Kasumi-1 (cell line): ENCODE measurements at places on chromosomes 3 and 15.

DNA sequence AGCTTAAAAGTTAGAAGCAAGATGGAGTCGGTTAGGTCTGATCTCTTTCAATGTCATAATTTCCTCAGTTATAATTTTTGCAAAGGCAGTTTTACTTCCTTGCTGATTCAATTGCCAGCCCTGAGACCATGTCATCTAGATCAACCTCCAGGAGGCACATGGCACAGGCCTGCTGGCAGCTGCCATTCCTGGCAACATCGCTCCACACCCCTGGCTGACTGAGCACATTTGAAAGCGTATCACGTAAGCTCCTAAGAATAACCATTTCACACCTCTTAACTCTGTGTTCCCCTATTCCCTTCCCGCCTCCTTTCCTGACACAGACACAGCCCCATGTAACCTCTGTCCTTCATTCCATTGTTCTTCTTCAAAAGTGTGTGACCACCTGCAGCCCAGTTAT is 313.9 kb upstream of the CTNNB1 start:
- no peak for DNase-seq

GRCh38 chr3:101179637-101180036 is 140.7 kb downstream of the IMPG2 start:
- no peak for DNase-seq

- no peak for DNase-seq
These were observed 27.5 kb upstream of the ACKR4 start for GRCh38 chr3:132569580-132569979.

GRCh38 chr15:88648357-88649214 is 9.8 kb downstream of the ISG20 start:
- DNase-seq = no peak

- DNase-seq = no peak
These were observed 70.5 kb upstream of the SEC13 start for GRCh38 chr3:10391391-10391790.

GRCh38 chr15:92074101-92074500 is 220.6 kb downstream of the SLCO3A1 start:
- DNase-seq = no peak

- no peak for DNase-seq
These were observed 18.2 kb upstream of the PRKCI start for GRCh38 chr3:170204023-170204472.

DNA sequence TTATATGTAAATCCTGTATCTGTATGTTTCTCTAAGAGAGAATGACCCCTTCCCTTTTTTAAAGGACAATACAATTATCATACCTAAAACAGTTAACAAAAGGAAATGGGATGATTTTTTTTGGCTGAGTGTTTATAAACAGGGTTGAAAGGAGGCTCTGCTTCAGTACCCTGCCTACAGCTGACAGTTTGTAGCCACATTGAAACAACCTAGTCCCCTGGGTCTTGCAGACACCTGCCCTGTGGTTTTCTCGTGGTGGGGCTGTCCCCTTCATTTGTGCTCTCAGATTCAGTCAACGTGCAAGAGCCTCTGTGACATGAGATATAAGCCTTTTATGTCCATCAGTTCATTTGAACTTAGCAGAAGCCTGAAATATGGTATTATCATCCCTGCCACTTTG is 2.3 kb upstream of the HMCES start:
- DNase-seq = no peak

DNA sequence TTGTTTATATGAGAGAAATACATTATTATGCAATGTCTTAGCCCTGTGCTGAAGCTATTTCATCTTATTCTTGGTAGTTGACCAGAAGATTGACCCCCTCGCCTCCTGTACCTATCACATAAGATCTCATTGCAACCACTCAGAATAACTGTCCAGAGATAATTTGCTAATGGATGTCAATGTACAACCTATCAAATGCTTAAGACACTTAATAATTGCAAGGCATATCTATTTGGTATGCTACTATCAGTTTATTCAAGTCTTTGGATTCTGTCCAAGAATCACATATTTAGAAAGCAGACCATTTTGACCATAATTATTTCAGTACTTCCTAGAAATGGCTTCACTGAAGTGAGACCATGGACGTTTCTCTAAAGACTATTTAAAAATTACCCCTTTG is 241.6 kb downstream of the GAP43 start:
- DNase-seq = no peak

GRCh38 chr3:61343543-61343942 is 92.3 kb upstream of the FHIT start:
- peak; percentile 11 for DNase-seq

DNA sequence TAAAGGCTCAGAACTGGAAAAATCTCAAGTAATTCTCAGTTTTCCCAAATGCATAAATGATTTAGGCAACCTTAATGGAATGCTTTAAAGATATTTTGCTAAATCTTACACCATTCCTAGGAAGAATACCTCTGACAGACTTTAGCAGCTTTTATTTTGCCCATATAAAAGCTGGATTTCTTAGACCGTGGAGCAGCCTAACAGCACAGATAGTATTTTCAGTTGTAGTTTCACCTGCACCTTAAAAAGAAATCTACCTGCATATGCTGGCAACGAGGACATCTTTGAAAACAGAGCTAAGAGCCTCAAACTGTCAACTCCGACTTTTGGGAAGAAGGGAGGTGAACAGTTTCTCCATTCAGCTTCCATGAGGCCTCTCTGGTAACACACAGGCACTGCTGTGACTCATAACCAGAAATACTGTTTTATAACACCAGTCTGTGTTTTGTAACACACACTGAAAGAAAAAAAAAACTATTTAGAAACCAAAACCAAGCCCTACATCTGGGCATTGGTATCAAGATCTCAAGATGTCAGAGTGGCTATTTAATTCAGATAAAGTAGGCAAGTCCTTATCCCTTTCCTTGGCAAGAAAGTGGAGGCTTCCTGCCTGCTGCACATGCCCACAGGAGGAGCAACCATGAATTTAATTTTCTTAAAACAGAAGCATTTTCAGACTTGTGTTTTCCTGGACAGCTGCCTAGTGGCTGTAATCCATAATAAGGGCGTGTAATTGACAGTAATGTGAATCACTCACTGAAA is 181.5 kb upstream of the ICE2 start:
- no peak for DNase-seq

GRCh38 chr15:88023914-88024313 is 232.6 kb downstream of the NTRK3 start:
- DNase-seq = no peak

DNA sequence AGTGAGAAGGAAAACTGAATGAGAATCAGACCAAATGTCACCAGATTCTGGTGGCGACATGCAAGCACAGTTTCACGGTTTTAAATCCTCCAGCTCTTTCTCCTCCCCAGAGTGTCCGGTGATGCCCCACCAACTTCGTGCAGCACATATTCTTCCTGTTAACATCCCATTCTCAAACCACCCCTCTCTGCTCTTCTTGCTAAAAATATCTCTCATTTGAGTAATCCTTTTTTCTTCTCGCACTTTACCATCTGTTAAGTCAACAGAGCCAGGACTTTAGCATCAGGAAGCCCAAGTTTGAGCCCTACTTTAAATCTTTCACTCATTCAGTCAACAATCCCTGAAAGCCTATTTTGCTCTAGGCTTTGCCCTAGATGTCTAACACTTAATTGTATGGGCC is 68.2 kb upstream of the VGLL4 start:
- DNase-seq = no peak

GRCh38 chr3:143201045-143201444 is 81.5 kb downstream of the CHST2 start:
- no peak for DNase-seq

DNA sequence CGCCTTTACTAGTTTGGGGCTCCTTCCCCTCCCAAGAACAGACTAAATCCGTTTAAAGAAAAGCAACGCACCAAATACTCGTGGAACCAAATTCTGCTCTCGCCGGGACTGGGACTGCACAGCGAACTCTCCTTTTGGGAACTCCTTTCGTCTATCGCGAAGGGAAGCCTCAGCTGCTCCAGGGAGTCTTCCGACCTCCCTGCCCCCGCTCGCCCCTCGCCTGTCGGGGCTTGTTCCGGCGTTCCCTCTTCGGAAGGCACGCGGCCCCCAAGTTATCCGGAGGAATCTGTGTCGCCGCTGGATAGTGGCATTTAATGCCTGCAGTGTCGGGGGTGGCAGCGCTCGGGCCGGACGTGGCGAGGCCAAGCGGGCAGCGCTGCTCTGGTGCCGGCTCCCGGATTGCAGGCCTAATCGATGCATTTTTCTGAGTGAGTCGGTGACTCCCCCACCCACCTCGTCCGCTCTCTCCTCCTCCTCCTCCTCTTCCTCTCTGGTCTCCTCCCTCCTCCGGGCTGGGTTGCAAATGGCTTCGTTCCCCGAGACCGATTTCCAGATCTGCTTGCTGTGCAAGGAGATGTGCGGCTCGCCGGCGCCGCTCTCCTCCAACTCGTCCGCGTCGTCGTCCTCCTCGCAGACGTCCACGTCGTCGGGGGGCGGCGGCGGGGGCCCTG is at the start of gene TRIM71:
TSS of gene TRIM71 (plus strand) at position 440 of the 671 bp plus-strand sequence. CDS start at position 524, 84 bp downstream.
- DNase-seq = peak; percentile 45

DNA sequence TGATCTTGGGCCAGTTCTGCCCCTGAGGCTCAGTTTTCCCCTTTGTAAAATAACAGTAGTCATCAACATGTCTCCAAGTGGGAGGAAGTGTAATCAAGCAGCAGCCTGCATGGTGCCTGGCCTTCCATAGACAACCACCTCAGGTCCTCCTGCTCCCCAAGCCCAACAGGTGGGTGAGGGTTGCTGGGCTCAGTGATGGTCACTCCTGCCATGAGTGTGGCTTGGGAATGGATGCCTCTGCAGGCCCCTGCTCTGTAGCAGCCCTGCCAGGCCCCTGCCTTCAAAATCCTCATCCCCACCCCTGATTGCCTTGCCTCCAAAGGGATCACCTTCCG is 59.1 kb upstream of the SLC6A1 start:
- no peak for DNase-seq

- no peak for DNase-seq
These were observed 158.6 kb downstream of the CCNL1 start for GRCh38 chr3:157001221-157001957.

GRCh38 chr15:89098281-89098680 is 10.0 kb downstream of the ABHD2 start:
- no peak for DNase-seq

DNA sequence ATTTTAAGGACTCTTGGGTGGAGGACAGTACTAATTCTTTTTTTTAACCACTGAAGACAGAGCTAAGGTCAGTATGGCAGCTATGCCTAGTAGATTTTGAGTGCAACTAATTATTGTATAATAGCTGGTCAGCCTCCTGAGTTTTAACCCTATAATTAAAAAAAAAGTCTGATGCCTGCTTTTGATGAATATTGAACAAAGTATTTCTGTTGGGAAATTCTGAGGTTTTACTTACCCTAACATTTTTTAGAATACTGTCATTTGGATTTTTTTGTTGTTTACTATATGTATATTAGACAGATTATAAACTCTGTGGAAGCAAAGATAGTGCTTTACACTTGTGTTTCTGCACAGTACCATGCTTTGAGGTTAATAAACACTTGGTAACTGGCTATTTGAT is 20.8 kb downstream of the TCF12 start:
- DNase-seq = no peak

DNA sequence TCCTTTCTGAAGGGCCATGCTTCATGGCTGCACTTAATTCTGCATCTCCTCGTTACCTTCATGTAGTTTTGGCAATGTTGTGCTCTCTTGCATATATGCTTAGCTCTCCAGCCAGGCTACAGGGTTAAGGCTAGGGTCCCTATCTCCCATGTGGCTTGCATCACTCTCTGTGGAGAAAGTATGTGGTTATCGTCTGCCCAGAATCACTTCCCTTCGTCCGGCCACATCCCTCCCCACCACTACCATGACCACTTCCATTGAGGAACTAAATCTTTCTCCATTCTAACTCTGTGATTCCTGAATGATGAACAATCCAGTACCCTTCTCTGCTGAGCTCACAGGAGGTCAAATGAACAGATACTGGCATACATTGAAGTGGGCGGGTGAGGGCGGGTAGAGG is 34.0 kb downstream of the WWTR1 start:
- peak; percentile 31 for DNase-seq

DNA sequence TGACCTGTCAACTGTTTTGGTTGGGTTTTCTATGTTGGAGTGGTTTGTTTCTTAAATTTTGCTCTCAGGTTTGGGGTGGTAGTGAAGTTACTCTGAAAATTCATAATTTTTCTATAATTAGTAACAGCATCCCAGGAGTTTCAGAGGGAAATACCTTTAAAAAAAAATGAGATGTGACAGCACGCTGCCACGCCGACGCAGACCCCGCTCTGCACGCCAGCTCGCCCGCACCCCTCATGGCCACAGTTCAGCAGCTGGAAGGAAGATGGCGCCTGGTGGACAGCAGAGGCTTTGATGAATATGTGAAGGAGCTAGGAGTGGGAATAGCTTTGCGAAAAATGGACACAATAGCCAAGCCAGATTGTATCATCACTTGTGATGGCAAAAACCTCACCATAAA is 34.6 kb downstream of the AKAP13 start:
- DNase-seq = no peak

- no peak for DNase-seq
These were observed 145.1 kb downstream of the GHSR start for GRCh38 chr3:172303181-172303580.

DNA sequence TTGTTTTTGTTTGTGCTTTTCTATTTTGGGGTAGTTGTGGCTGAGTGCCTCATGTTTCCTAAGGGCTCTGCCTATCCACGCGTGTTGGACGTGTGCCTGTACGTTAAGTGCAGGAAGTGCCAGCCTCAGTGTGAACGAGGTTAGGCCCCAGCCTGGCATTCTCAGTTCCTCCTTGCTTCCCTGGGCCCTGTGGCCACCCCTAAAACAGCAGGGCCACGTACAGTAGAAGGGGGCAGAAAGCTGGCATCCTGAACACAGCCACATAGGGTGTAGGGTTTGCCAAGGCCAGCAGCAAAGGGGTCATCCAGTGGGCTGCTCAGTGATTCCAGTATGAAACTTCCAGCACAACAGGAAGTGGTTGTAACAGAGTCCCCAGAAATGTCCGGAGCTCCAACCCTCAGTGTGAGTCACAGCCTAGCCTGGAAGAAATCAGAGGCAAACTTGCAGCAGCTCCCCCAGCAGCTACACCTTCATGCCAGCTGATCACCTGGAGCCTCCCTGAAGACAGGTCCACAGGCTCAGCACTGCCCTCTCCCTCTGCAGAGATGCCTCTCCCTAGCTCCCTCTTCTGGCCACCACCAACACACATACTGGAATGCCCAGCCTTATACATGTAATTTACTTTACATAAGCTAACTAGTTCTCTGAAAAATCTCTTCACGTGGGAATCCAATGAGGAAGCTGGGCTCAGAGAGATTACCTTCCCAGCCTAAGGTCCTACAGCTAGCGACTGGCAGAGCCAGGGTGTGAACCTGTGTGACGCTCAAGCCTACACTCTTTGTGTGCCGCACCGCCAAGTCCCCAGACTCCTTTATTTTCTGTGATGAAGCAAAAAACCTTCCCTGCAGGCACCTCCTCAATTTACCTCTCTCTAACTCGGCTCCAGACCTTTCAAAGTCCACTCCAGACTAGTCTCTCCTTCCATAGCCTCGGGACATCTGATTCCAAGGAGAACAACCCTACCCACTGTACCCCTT is 26.6 kb downstream of the ILDR1 start:
- DNase-seq = peak; percentile 63

DNA sequence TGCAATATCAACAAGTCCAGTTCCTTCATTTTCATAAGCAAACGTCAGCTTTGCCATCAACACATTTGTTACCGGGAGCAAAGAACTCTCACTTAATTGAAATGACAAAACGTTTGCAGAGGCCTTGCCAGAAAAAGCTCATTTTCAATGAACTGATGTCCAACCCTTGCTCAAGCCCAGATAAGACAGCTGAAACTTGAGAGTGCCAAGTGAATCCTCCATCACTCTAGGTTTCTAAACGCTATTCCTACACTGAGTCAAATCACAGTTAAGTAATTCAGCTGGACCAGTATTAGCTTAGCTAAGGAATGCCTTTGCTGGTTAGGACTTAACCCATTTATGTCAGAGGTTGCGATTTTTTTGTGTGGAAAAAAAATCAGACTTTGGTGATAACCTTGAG is 11.5 kb downstream of the CHSY1 start:
- no peak for DNase-seq
